ENCODE measurements at places on chromosomes 12 and 14.

DNA sequence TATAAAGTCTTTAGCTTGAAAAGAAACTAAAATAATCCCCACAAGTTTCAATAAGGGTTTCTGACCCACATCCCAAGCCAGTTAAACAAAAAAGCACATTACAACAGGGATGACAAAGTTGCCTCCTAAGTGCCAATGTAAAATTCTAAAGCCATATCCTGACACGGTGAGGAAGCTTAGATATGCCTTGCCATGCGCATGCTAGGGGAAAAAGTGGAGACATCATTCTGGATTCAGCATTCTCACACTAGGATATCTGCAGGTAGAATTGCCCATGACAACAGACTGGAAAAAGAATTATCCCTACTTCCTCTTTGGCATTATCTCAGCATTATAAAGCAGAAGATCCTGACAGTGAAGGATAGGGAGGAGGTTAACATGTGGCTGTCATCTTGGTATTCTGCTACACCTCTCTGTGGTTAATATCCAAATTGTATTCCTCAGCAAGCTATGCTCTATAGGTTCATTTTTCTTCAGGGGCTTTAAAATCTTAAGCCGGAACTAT, 4.9 kb downstream of the DUSP6 start:
- no peak for DNase-seq

- no peak for DNase-seq
These were observed 9.1 kb upstream of the CCDC198 start for GRCh38 chr14:57502586-57503254.

GRCh38 chr12:54383041-54383609, 1.4 kb downstream of the ZNF385A start:
- peak; percentile 53 for DNase-seq

- no peak for DNase-seq
These were observed 48.7 kb downstream of the LRIG3 start for GRCh38 chr12:58871556-58871955.

DNA sequence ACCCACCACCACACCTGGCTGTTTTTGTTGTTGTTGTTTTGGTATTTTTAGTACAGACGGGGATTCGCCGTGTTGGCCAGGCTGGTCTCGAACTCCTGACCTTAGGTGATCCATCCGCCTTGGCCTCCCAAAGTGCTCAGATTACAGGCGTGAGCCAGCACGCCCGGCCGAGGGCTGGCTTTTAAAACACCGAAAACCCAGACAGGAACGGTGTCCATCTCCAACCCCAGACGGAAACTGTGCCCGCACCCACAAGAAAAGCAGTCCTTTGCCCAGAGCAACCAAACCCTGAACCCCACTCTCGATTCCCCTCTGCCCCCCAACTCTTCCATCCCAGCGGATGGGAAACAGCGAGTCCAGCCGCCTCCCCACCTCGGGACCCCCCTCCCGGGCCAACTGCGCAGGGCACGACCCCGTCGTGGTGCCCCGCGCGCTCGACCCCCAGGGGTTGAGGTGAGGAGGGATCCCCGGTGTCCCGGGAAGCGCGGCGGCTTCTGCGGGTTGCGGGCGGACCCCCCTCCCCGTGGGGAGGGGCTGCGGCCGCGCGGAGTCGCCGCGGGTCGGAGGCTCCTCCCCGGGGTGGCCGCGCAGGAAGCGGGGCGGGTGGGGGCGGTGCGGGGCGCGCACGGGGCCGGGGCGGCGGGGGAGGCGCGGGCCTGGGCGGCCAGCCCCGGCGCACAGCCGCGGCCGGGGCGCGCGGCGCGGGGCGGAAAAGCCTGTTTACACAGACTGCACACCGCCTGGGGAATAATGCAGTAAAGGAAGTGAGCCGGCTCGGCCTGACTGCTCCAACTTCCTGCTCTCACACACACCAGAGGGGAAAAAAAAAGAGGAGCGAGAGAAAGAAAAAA, at the start of gene ELK3:
Gene ELK3, plus strand, starts transcription at position 651 of the 851 bp plus-strand sequence.
- peak; percentile 74 for DNase-seq
